ENCODE measurements at places on chromosomes 5 and 9. TPM values are rescaled to one million over a fixed set of nuclear protein-coding genes. Genes with fewer than 3 reads are reported as not detected.

DNA sequence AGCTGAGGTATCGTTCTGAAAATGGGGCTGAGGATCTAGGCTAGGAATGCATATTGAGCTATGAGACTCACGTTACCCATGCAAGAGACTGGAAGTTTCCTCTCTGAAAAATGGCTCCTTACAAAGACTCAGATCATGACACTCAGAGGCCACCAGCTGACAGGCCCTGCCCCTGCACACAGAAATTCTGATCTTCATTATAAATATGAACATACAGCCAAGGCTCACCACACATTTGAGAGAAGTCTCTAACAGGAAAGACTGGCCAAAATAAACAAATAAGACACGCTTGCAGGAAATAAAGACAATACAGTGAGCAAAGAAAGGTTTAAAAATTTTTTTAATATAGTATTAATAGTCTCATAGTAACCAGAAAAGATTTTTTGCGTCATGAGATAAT is 365.9 kb downstream of the NFIB start:
- no peaks in the 10 kb centered on the region for H3K4me1 ChIP-seq
- no peaks in the 10 kb centered on the region for H3K36me3 ChIP-seq
- H3K4me3 ChIP-seq: no peak overlapping the region
- H3K27ac ChIP-seq: no peak overlapping the region
- no peaks in the 10 kb centered on the region for H3K27me3 ChIP-seq

- H3K27ac ChIP-seq: no peak overlapping the region
- DNase-seq: no peak
- no peaks in the 10 kb centered on the region for H3K36me3 ChIP-seq
- H3K27me3 ChIP-seq: no peaks in the 10 kb centered on the region
- H3K4me1 ChIP-seq: peaks cover 22% of the 10 kb centered on the region
- H3K4me3 ChIP-seq: no peak overlapping the region
Measured at GRCh38 chr5:73433982-73434342, 14.6 kb downstream of the FOXD1 start.

DNA sequence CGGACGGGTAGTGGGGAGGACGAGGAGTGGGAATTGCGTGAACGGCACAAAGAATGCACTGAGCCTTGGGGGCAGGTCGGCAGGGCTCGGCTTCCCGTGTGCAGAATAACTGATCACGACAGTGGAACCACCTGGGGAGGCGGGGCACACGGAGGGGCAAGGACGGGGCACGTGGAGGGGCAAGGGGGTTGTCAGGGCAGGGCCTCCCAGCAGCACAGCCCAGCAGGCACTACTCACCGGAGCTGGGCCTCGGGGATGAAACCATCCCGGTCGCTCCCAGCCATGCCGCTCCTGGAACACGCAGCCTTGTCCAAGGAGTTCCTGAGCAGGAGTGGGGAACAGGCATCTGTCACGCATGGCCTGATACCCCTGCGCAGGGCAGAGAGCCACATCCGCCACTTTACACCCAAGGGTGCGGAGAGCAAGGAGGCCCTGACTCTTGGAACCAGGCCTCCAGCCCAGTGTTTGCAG is 33.4 kb downstream of the SARDH start:
- no peaks in the 10 kb centered on the region for H3K36me3 ChIP-seq
- no peaks in the 10 kb centered on the region for H3K27me3 ChIP-seq
- DNase-seq: no peak
- no peak overlapping the region for H3K27ac ChIP-seq
- no peaks in the 10 kb centered on the region for H3K4me1 ChIP-seq

DNA sequence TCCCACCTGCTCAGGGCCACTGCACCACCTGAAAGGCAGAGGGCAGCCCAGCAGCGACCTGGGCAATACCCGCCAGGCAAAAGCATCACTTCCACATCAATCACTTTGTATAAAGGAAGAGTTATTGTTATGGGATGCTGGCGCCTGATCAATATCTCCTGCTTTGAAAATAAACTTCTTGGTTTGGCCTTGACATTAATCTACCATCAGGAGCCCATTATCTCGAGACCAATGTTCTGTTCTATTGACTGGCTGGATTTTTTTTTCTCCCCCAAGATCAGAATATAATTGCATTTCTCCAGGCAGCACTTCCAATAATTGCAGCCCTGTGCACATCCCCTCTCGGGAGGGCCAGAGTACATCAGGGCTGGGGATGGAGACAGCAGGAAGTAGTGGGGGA is 44.4 kb upstream of the SAP30L start:
- H3K27me3 ChIP-seq: no peaks in the 10 kb centered on the region
- H3K4me1 ChIP-seq: peaks cover 10% of the 10 kb centered on the region
- no peak overlapping the region for H3K27ac ChIP-seq
- DNase-seq: no peak

DNA sequence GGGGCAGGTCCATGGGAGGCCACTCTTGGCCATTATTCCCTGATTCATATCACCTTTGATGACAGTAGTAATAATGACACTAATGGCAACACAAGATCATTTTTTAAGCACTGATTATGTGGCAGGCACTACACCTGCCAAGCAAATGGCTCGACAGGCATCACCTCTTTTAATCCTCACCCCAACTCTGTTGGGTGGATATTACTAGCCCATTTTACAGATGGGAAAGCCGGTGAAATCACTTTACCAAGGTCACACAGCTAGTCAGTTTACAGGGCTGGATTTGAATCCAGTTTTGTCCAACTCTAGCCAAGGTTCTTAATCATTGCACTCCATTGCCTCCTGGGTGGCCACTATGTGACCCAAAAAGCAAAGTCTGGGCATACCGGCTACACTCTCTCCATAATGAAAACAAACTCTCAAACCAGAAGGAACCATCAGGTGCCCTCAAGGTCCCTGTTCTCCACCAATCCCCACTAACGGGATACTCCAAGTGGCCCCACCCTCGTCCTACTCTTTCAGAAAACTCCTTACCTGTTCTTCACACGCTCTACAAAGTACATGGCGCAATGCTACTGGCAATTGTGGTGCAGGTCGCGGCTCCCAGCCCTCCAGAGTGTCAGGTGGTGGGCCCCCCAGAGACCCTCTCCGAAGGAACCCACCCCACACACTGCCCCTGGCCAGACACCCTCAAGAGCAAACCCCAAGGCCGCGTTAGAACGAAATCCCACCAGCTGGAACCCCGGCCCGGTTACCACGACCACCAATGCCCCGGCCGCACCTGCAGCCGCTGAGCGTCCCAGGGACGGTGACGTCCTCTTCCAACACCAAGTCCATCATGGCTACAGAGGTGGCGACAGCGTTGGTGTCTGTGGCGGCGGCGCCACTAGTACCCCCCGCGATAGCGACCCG is 572 bp downstream of the CDK5RAP2 start:
- H3K4me1 ChIP-seq: no peaks in the 10 kb centered on the region
- H3K27me3 ChIP-seq: no peaks in the 10 kb centered on the region
- no peak for DNase-seq
- peak overlapping the region; percentile 64 for H3K27ac ChIP-seq

- no peaks in the 10 kb centered on the region for H3K27me3 ChIP-seq
- no peak overlapping the region for H3K27ac ChIP-seq
- DNase-seq: no peak
- H3K36me3 ChIP-seq: no peaks in the 10 kb centered on the region
- no peaks in the 10 kb centered on the region for H3K4me1 ChIP-seq
Measured at GRCh38 chr5:37071901-37072581, 177.1 kb downstream of the CPLANE1 start.

DNA sequence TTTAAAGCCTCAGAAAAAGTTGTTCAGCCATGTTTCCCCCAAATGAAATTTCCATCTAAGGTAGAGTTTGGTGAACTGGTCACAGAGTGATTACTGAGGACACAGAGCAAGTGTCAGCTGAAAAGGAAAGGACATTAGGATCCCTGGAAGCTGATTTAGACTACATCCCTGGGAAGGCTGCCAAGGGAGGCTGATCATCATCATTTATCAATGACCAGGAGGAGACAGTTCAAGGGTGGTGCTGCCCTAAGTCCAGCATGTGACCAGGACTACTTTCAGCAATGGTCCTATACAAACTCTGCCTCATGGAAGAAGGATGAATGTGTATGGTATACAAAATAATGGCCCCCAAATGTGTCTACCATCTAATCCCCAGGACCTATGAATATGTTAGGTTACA is 120.6 kb downstream of the PIK3R1 start:
- peaks cover 27% of the 10 kb centered on the region for H3K4me1 ChIP-seq
- no peak overlapping the region for H3K4me3 ChIP-seq
- no peak for DNase-seq

DNA sequence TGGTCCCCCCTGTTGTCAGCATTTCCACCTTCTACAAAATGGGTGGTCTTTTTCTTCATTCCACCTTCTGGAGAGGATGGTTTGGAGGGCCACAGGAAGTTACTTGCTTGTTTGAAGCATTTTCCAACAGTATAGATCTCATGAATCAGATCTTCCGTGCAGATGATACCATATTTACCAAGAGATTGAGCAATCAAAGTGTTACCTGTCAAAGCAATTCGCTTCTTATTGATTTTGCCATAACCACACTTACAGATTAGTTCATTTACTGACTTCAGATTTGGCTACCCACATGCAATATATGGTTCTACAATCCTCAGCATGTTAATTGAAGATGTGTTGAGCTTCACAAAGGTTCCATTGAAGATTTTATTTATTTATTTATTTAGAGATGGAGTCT is 14.0 kb upstream of the TEX48 start:
- no peaks in the 10 kb centered on the region for H3K36me3 ChIP-seq
- H3K4me1 ChIP-seq: peaks cover 9% of the 10 kb centered on the region
- no peak overlapping the region for H3K27ac ChIP-seq
- no peak overlapping the region for H3K4me3 ChIP-seq

GRCh38 chr5:63960646-63961045 is 1.6 kb downstream of the HTR1A start:
- no peak for DNase-seq
- no peak overlapping the region for H3K4me3 ChIP-seq
- no peak overlapping the region for H3K27ac ChIP-seq
- no peaks in the 10 kb centered on the region for H3K27me3 ChIP-seq
- no peaks in the 10 kb centered on the region for H3K36me3 ChIP-seq

GRCh38 chr9:34072868-34073590 is 24.3 kb upstream of the UBAP2 start:
- no peaks in the 10 kb centered on the region for H3K36me3 ChIP-seq
- H3K4me3 ChIP-seq: no peak overlapping the region
- H3K4me1 ChIP-seq: peaks cover 24% of the 10 kb centered on the region
- H3K27me3 ChIP-seq: no peaks in the 10 kb centered on the region
- H3K27ac ChIP-seq: peak overlapping the region; percentile 53

DNA sequence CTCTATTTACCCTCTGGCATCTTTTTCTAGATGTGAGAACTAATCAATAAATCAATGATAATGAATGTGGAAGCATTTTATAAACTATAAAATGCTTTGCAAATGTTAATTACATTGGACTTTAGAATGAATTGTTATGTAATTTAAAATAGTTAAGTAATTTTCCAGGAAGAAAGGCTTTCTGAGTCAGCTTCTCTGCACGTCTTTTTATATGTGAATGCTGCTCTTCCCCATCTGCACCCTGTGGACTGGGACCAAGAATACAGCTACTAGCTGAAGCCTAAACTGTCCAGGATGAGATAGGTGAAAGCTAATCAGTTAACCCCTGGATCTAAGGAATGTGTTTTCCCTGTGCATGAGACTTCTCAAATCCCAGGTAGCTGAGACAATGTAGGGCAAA is 292.9 kb downstream of the NR3C1 start:
- peaks cover 7% of the 10 kb centered on the region for H3K4me1 ChIP-seq
- no peaks in the 10 kb centered on the region for H3K36me3 ChIP-seq
- no peak overlapping the region for H3K4me3 ChIP-seq
- no peaks in the 10 kb centered on the region for H3K27me3 ChIP-seq
- DNase-seq: no peak

DNA sequence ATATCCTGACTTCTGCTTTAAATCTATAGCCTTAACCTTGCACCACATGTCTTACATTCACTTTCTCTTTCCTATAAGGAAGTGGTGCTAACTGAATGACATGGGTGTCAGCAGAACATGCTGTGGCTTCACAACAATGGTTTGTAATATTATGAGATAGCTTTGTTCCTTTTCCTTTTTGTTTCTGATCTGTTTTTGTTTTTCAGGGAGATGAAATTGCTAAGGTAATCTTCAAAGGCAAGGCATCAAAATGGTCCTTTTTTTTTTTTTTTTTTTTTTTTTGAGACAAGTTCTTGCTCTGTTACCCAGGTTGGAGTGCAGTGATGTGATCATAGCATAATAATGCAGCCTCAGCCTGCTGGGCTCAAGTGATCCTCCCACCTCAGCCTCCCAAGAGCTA is 53.6 kb upstream of the RANBP6 start:
- no peak for DNase-seq
- no peaks in the 10 kb centered on the region for H3K27me3 ChIP-seq
- H3K4me3 ChIP-seq: no peak overlapping the region
- no peaks in the 10 kb centered on the region for H3K4me1 ChIP-seq
- no peaks in the 10 kb centered on the region for H3K36me3 ChIP-seq

DNA sequence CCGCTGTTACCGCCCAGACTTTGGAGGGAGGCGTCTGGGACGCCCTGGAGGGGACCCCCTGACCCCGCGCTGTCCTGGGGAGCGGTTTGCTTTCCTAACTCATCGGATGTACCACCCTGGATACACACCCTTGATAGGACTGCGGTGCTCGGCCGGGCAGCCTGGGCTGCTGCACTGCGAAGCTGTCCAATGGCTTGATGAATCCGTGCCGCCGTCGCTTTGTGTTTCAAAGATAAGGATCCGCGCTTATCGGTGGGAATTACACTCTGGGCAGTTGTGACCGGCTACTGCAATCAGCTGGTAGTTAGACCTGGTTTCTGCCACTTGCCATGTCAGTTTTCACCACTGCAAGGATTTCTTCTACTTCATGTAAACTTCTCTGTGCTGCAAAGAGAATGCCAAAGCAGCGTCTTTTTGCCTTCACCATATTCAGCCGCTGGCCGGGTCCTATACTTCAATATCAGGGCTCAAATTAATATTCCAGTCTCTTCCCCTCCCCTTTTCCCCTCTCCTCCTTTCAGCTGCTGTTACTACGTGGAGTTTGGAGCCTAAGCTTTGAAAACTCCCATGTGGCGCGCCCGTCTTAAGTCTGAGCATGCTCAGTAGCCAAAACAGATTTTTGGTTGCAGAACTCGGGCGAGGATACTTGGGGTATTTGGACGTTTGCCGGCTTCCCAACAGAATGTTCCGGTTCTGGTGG is 727 bp downstream of the SMAD5 start:
- peak overlapping the region; percentile 70 for H3K4me3 ChIP-seq
- DNase-seq: no peak
- H3K4me1 ChIP-seq: peaks cover 6% of the 10 kb centered on the region
- no peaks in the 10 kb centered on the region for H3K27me3 ChIP-seq
- H3K27ac ChIP-seq: peak overlapping the region; percentile 92
- no peaks in the 10 kb centered on the region for H3K36me3 ChIP-seq

GRCh38 chr9:70795841-70796240 is 325.6 kb downstream of the TRPM3 start:
- H3K4me3 ChIP-seq: no peak overlapping the region
- H3K4me1 ChIP-seq: no peaks in the 10 kb centered on the region
- H3K27ac ChIP-seq: no peak overlapping the region
- no peaks in the 10 kb centered on the region for H3K36me3 ChIP-seq
- H3K27me3 ChIP-seq: peaks cover 41% of the 10 kb centered on the region

Gene GAS1
- 0.07 TPM for total RNA-seq

Gene TRIM14
- total RNA-seq: 24.4 TPM

Gene LRRC19
- total RNA-seq: not detected

Gene C7
- total RNA-seq: 0.74 TPM

Gene AMBP
- total RNA-seq: 1.9 TPM

Gene SYNPO
- total RNA-seq: 8.2 TPM

Gene JAKMIP2
- not detected for total RNA-seq

Gene MARCHF3
- 2.3 TPM for total RNA-seq

Gene ZMYND19
- total RNA-seq: 57.4 TPM

Gene IL3
- not detected for total RNA-seq

Gene CD274
- total RNA-seq: 2.5 TPM
